GM04503 (cell line): ENCODE measurements at places on chromosomes 12 and 14.

GRCh38 chr14:91793704-91794103 is 61.8 kb upstream of the CATSPERB start:
- no peak for DNase-seq

GRCh38 chr12:50167049-50167828 is at the start of gene CERS5:
TSS of gene CERS5 (minus strand) at chr12:50167369. CDS start at chr12:50167297, 72 bp downstream.
- DNase-seq = peak; percentile 94

DNA sequence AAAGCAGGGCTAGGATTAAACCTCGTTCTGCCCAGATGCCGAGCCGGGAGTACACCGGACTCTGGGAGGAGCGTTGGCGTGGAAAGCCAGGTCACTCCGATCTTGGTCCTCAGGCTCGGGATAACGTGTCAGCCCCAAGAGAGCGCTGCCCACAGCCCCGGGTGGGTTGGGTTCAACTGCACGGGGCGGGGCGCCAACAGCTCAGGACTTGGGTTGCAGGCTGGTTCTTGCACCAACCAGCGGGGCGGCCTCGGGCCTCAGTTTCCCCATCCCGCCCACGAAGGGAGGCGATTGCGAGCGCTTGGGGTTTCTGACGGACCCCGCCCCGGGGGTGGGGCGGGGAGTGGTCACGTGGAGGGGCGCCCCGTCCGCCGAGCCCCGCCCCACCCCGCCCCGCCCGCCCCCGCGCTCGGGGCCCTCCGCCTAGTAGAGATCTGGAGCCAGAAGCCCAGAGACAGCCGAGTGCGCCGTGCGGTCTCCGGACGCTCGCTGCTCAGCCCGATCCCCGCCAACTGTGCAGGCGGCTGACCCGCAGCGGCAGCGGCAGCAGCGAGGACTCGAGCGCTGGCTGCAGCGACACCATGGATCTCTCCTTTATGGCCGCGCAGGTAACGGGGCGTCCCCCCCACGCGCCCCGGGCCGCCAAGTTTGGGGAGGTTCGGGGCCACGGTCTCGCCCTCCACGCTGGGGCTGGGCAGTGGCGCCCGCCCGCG is at the start of gene C14orf132:
Gene C14orf132 (plus strand): TSS at position 443 of the 713 bp plus-strand sequence. CDS start 139 bp downstream, at position 582.
- peak; percentile 11 for DNase-seq

DNA sequence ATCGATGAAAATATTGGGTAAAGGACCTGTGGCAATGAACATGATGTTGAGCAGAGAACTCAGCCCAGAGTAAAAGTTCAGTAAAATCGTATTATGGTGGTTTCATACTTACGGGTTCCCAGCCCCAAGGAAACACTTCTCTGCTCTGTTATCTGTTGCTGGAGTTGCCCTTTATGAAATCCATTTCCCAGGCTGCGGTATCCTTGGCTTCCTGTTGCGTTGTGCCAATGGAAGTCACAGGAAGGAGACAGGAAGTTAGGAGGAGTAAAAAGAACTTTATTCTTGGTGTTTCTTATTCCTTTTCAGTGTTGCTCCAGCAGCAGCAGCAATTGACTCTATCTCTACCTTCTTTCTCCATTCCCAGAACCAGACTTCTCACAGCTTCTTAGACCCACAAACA is 965.2 kb downstream of the VRK1 start:
- DNase-seq = no peak

DNA sequence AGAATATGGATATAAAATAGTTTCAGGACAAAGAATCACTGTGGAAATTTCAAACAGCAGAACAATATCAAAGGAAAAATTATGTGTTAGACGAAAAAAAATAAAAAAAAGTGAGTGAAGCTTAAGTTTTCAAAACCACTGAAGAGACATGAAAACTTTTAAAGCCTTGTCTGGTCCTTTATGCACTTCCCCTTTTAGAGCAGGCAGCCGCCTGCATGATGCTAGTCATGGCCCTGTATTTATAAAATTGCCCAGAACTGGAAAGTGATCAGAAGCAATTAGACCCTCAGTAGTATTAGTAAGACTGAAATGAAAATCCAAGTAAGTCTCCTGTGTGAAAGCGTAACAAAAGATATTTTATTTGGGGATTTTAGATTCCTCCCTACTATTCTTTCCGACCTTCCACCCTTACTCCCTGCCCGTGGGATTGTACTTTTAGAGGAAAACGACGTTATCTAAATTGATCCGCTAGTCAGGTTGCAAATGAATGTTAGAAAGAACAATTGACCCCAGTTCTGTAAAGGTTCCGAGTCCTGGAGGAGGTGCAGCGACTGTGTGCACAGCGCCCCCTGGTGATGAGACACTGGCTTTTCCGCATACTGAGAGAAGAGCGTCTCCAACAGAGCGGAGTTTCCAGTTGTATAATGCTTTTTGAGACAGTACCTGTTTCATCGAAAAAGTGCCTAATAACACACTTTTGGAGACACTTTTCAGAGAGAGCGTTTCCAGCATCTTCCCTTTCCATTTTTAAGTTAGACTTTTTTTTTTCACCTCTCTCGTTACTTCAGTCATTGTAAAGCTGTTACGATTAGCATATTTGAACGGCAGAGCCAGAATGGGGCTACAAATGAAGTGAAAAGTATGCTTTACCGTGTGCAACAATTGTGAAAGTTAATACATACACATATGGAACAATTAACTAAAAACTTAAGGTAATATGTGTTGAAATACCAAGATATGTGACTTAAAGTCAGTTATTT is 12.4 kb downstream of the MGST1 start:
- DNase-seq = no peak
